H9 (cell line): ENCODE measurements at places on chromosomes 6 and 20.
A peak's percentile ranks its signal among the peaks of the same experiment; 100 is the strongest.

DNA sequence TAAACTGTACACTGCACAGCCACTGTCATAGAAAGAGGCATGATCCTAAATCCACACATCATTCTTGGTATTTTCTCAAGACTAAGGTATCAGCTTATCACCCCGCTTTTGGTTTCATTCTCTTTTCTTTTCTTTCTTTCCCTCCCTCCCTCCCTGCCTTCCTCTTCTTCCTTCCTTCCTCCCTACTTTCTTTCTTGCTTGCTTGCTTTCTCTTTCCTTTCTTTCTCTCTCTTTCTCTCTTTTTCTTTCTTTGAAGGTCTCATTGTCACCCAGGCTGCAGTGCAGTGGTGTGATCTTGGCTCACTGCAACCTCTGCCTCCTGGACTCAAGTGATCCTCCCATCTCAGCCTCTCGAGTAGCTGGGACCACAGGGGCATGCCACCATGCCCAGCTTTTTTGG, 81.1 kb downstream of the MAP7 start:
- no peak for DNase-seq

GRCh38 chr20:2260250-2260649, 35.6 kb upstream of the TGM3 start:
- DNase-seq = no peak

DNA sequence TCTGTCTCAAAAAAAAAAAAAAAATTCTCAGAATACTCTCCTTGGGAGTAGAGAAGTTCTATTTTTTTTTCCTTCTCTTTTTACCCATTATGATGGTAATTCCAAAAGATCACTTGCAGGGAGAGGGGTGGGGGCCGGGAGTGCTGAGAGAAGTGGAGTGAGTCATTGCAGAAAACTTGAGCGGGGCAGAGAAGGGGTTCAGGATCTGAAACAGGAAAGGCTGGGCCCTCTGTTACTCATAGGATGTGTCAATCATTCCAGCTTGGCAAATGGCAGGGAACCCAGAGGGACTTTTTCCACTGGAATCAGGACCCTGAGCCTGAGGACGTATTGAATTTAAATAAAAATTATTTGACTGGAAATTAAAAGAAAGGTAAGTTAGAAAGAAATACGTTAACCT, 111.4 kb upstream of the ARMC2 start:
- DNase-seq = peak; percentile 85

DNA sequence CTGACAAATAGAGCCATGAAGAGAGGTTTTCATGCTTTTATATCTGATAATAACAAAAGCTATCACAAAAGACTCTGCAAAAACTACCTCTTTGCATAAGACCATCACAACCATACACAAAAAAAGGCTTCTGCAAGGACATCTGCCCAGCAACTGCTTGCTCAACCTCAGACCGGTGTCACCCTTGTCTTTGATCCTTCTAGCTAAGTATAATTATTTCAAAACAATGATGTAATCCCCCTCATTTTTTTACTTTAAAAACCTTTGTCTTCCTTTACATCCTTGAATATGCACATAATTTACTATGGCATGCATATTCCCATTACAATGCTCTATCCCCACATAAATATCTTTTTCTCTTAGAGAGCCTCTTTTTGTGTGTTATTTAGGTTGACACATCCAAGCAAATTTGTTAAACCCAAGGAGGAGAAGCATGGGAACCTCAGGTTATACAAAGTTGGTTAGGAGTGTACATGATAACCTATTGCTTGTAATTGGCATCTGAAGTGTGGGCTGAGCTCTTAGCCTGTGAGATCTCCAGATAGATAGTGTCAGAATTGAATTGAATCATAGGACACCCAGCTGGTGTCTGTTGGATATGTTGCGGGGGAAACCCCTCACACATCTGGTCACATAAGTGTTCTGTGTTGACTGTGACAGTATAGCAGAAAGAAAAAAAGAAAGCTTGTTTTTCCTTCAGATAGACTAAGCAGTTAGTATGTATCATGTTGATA, 20.7 kb upstream of the CGA start:
- no peak for DNase-seq

GRCh38 chr20:33773412-33774089, 37.6 kb upstream of the CHMP4B start:
- DNase-seq = no peak

DNA sequence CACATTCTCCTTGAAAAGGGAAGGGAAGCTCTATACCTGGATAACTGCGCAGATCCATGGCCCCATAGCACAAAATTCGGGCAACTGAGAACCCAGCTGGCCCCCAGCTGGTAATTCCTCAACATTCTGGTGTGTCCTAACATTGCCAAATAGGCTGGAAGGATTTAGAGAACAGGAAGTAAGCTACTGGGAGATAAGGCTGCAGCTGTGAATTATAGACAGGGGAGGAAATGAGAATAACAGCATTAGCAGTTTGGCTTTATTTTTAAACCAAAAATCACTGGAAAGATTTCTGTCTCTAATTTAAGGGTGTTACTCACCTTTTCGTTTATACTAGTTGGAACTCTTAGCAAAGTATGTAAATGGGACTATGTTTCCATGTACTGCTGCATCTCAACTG, 97.2 kb downstream of the TULP4 start:
- no peak for DNase-seq

DNA sequence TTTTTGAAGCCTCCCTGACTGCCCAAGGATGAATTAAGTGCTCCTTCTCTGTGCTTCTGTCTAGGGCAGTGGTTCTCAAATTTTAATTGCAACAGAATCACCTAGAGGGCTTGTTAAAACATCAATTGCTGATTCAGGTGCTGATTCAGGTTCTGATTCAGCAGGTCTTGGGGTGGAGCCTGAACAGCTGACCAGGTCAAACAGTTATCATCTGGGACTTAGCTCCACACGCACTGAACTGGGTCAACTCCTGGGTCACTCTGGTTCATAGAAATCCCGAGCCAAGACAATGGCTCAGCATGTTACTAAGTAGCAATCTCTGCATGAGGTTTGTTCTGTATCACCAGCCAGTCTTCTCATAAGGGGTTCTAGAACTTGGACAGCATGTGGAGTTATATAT, 192.3 kb downstream of the GJA1 start:
- no peak for DNase-seq

- no peak for DNase-seq
Measured at GRCh38 chr20:46666818-46667515, 15.7 kb upstream of the SLC13A3 start.

DNA sequence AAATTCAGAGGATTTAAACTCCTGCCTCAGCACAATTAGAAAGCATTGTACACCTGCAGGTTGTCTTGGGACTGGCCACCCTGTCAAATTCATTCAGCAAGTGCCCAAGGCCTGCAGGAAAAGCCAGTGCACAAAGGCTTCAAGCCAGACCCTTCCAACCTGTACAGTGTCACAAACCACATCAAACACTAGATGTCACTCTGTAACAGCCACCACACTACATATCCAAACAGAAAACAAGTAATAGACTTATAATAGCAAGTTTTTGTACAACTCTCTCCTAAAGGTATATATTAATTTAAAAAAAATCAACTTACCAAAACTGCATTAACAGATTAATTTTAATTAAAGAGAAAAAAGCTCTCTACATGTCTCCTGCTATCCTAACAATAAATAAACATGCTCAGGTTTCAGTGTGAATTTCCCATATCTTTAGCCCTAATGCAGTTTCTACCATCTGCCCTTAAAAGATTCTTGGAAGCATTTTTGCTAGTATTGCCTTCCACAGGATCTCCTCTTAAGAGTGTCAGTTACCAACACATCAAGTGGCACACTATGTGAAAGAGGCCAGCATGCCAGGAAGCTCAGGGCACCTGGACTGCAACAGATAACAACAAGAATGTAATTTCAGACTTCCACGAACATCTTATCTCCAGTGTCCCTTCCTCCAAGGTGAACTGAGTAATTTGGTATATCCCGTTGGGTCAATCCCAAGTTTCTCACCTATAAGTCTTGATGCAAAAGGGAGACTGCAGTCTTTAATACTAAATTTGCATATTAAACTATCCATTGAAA, 47.5 kb downstream of the RALGAPA2 start:
- no peak for DNase-seq

- DNase-seq = no peak
Measured at GRCh38 chr6:36120539-36120938, 9.8 kb upstream of the MAPK13 start.

DNA sequence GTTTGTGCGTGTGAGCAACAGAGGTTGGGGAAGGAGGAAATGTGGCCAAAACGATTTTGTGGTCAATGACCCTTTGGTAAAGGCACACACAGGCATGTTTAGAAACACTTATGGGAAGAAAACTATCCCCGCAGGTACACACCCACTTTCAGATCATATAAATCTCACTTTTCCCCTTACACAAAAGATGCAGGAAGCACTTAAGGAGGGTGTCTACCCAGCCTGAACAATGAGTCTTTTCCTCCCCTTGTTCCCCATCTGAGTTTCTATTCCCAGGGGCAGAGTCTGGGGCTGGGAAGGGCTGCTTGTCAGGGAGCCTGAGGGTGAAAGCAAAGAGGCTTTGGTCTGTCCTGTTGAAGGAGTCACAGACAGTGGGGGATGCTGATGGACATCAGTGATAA, 193.2 kb upstream of the SALL4 start:
- DNase-seq = no peak

DNA sequence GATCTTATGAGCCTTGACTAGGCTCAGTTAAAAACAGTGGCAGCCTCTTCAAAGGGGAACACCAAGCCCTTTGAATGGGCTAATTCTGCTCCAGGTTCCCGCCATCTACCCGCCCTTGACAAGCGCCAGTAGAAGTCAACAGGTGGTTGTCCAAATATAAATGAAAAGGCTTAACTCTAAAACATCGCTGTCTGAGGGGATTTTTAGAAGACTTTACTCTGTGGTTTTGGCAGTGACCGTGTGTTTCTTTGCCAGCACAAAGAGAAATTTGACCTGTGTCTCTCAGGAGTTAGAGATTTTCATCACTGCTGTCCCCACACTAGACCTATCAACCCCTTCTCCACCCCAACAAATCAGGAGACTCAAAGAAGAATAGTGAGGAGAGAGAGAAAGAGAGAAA, 19.8 kb upstream of the SIM1 start:
- no peak for DNase-seq

DNA sequence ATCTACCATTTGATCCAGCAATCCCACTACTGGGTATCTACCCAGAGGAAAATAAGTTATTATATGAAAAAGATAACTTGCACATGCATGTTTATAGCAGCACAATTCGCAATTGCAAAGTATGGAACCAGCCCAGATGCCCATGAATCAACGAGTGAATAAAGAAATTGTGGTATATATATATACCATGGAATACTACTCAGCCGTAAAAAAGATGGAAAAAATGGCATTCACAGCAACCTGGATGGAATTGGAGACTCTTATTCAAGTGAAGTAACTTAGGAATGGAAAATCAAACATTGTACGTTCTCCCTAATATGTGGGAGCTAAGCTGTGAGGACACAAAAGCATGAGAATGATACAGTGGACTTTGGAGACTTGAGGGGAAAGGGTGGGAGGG, 100.0 kb upstream of the ADGRF4 start:
- DNase-seq = no peak
